ENCODE measurements at places on chromosomes 1 and 21.

- DNase-seq: no peak
Observed at GRCh38 chr1:29700491-29700890, 464.2 kb downstream of the PTPRU start.

DNA sequence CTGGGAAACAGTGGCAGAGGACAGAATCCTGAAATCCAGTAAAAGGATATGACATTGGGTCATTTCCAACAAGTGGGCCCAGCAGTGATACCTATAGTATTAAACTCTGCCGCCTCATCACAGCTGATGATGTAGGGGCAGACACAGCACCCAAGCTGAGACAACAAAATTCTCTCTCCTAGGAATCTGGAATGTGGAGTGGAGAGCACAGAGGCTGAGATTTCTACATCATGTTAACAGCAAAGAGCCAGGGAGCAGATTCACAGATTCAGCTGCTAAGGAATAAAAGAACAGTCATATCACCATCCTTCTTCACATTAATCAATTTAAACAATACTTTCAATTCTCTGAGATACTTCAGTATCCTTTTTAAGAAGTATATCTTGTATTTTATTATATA is 61.9 kb downstream of the CRP start:
- DNase-seq: no peak

DNA sequence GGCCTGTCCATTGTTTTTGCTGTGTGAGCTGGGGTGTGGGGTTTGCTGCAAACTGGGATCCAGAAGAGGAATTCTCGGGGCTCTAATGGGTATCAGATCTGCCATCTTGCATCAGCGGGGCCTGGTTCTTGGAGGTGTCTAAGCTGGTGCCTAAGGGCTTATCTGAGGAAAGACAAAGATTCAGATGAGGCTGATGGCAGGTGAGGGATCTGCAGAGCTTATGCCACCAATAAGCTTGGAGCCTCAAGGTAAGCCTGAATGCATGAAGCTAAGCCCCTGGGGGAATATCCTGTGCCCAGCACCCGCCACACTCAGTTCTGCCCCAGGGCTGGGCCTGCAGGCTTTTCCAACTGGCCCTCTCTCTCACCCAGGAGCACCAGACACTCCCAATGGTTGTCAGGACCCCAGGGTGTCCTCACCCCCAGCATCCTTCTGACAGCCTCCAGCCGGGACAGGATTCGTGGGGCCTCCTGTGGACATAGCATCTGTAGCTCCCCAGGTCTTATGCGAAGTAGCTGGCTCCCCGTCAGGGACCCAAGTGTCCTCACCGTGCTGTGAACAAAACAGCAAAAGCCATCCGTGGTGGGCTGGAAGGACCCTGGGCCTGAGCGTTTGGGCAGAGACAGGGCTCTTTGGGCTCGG is 9.5 kb upstream of the GSTM3 start:
- DNase-seq: no peak

- DNase-seq: no peak
Observed at GRCh38 chr1:239884796-239885195, 206.9 kb upstream of the FMN2 start.

DNA sequence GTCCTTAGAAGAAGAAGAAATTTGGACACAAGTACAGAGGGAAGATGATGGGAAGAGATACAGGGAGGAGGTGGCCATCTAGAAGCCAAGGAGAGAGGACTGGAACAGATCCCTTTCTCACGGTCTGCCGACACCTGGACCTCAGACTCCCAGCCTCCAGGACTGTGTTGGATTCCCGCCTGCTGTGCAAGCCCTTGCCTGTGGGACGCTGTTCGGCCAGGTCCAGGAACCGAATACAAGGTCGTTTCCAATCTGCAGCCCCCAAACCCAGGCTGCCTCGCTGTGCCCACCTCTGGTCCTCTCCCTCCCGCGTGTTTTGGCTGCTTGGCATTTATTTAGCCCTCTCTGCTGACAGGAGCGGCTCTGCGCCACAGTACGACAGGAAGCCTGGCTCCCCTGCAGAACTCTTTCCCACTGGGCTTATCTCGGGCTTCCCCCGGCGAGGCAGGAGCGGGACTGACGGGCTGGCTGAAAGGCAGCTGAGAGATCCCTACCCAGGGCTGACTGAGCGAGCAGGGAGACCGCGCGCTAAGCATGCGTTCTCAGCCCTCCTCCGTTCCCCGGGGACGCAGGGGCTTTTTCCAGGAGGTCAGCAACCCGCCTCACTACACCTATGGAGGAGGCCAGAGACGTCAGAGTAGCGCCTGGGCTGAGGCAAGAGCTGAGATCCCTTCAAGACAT is 238.4 kb downstream of the TNR start:
- no peak for DNase-seq

GRCh38 chr21:27425172-27425571 is 458.3 kb upstream of the ADAMTS5 start:
- DNase-seq: no peak

GRCh38 chr1:170881268-170882265 is 53.8 kb upstream of the MROH9 start:
- DNase-seq: no peak

DNA sequence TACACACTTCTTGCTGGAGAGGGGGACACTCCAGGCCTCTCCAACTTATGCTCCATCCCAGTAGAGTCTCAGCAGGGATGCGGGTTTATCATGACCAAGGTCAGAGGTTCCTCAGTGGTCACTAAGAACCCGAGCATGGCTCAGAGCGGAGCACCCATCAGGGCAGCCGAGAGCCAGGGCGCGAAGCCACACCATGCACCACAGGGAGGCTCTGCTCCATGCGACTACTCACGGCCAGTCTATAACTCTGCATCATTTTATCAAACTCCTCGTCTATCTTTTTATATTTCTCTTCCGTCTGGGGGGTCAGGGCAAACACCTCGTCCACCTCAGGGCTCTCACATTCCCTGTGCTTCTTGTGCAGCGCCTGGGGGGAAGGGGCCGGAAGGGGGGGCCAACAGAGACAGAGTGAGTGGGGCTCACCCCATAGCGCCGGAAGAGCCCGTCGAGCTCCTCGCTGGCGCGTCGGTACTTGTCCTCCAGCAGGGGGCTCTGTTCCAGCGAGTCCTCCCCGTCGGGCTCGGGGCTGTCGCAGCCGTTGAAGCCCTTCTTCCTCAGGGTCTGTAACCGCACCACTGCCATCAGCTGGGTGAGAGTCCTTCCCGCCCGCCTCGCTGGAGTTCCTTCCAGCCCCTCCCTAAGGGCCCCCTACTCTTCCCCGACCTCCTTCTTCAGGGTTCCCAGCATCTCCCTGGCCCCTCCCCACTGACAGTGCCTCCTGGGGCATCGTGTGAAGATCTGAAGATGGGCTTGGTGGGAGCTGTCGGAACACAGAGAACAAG is 20.0 kb downstream of the MEF2D start:
- peak; percentile 60 for DNase-seq

DNA sequence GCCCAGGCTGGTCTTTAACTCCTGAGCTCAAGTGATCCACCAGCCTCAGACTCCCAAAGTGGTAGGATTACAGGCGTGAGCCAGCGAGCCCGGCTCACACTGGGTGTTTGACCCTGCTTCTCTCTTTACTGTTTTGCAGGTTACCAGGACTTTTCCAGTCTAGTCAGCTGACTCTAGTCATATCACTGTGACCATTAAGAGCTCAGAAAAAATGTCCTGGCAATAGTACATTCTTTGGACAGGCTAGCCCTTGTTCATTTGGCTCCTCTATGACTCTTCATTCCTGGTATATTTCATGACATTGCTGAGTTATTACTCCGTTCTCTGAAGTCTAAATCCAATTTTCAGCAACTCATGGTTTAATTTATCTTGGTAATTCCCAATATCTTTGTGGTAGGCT is 8.0 kb upstream of the CA6 start:
- DNase-seq: no peak

DNA sequence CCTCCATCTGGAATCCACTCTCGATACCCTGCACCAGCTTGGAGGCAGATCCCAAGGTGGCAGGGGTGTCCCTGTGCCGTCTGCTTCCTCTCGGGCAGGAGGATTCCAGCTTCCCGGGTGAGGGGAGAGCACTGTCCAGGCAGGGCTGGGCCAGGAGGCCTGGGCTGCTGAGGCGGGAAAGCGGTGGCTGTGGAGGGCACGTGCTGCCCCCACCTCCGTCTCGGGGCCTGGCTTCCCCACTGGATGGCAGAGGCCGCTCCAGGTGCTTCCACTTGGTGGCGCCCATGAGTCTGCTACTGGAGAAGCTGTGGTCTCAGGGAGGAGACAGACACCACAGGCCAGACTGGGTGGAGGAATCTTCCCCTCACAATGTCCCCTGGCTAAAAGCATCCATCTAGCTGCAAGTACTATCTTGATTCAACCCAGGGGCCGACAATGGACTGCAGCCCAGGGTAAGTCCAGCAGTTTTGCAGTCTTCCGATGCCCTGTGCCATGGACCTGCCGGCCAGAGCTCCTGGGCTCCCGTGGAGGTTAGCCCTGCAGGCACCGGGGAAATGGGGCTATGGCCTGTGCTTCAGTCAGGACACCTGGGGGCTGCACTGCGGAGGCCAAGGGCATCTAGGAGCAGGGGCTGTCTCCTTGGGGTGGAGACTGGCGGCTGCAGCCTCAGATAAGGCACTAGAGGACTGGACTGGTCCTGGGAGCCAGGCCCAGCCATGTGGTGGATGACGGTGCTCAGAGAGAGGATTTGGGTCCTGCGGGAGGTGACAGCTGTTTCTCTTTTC is 41.3 kb upstream of the EIF4G3 start:
- DNase-seq: no peak

DNA sequence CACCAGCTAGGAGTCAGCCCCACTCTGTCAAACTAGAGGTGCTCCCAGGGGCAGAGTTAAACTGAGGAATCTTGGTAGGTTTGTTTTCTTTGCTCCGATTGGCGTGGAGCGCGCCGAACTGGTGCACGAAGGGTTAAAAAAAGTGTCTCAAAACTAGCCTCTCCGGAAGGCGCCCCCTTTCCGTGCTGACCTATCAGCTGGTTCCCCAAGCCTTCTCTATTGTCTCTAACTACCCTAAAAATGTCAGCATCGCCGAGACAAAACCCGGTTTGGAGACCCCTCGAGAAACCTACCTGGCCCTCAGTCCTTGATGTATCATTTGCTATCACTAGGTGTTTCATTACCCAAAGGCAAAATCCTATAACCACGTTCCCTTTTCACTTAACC is 2.2 kb downstream of the TGFB2 start:
- DNase-seq: no peak

DNA sequence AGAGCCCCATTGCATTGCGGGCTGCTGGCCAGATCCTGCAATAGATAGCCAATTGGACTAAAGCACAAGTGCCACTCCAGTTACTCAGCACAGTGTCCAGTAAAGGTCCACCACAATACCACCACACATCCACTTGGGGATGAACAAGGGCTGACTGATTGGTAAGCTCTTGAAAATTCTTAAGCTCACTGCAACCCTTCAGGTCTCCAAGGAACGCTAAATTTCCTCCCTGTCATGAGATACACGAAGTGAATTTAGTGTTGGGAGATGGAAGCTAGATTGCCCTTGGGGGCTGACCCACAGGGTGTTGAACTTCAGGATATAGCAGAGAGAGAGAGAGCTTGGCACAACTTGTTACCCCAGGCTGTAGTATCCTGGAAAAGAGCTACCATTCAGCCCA is 9.8 kb upstream of the AADACL3 start:
- no peak for DNase-seq

DNA sequence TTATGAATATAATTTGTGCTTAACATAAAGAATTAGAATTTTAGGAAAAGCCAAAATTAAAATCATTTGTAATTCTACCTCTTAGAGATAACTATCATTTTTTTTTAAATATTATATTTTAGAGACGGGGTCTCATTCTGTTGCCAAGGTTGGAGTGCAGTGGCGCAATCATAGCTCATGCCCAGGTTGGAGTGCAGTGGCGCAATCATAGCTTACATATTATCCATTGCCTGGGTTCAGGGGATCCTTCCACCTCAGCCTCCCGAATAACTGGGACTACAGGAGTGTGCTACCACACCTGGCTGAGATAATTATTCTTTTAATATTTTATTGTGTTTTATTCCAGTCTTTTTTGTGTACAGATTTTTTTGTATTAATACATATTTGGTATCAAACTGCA is 8.3 kb downstream of the RASAL2 start:
- no peak for DNase-seq

DNA sequence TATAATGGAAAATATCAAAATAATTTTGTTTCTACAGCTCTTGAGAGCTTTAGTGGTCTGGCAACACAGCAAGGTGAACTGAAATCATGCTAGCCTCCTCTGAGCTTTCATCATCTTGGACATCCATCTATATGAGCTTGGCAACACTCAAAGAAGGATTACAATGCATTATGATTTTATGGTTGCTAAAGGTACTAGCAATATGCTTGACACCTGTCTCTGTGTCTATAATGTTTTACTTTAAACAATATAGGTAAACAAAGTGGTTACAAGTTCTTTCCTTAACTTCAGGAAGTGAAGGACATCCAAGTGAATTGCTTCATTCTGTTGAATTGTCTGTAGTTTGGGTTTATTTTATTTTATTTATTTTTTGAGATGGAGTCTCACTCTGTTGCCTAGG is 203.7 kb upstream of the RRP15 start:
- no peak for DNase-seq

- DNase-seq: peak; percentile 41
Observed at GRCh38 chr1:144551543-144552424, 40.9 kb upstream of the PPIAL4F start.

DNA sequence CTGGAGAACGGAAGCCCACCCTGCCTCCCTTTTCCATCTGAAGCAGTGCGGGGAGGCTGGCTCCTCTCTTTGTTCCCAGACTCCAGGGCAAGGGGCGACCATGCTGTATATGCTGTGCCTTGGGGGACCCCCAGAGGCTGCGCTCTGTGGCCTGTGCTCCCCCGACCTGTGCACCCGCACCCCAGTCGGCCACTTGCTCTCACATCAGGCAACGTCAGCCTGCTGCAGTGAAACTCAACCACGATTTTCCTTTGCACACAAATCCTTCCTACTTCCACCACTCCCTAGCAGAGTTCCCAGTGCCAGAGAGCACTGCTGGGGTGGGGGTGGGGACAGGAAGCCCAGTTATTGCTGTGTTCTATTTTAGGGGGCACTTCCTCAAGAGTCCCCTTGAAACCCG is 52.5 kb downstream of the SIM2 start:
- no peak for DNase-seq

DNA sequence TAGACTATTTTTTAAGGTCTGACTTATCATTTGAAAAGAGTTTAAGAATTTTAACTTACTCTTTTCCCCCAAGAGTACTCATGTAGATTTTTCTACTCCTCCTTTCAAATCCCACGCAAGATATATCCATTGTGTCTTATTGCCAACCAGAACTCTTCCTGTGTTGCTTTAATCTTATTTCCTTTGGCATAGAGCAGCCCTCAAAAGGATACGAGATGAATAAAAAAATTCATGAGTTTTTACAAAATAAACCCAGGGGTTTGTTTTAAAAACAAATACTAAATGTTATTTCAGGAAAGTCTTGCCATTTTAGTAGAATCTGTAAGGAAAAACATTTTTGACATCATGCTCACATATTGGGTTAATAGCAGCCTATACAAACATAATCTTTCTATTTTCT is 543.2 kb upstream of the CXADR start:
- DNase-seq: no peak

GRCh38 chr1:8867878-8868567 is 10.5 kb downstream of the ENO1 start:
- DNase-seq: no peak

- no peak for DNase-seq
Observed at GRCh38 chr1:215479567-215479966, 87.5 kb upstream of the KCTD3 start.
